ENCODE measurements at places on chromosomes 4 and X.

DNA sequence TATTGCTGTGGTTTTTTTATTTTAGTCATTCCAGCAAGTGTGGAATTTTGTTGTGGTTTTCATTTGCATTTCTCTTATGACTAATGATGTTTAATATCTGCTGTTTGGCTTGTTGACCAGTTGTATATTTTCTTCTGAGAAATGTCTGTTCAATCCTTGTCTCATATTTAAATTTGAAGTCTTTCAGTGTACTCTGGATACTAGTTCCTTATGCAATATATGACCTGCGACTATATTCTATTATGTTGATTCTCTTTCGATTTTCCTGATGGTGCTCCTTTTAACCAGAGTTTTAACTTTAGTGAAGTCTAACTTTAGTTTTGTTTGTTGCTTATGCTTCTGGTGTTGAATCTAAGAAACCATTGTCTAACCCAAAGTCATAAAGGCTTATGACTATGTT is 1528.0 kb downstream of the TECRL start:
- DNase-seq = no peak

GRCh38 chr4:47215759-47216158 is 184.4 kb downstream of the GABRB1 start:
- peak; percentile 34 for DNase-seq

DNA sequence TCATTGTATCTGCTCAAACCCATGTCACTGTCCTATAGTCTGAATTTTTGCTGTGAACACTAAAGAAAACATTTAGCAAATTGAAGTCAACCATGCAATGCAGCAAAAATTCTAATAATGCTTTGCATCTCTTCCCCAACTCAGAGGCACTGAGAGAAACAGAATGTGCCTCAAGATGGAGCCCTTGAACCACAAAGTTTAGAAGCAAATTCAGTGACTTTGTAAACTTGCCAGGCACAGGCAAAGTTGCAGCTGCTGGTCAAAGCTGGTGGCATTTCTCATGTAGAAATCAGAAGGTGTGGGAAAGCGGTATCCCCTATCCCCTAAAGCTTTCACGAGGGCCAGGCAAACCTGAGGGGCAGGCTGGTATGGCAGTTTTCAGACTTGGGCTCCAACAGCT is 121.7 kb upstream of the DIPK2B start:
- peak; percentile 86 for DNase-seq

GRCh38 chr4:85607624-85608023 is 132.7 kb downstream of the ARHGAP24 start:
- no peak for DNase-seq

DNA sequence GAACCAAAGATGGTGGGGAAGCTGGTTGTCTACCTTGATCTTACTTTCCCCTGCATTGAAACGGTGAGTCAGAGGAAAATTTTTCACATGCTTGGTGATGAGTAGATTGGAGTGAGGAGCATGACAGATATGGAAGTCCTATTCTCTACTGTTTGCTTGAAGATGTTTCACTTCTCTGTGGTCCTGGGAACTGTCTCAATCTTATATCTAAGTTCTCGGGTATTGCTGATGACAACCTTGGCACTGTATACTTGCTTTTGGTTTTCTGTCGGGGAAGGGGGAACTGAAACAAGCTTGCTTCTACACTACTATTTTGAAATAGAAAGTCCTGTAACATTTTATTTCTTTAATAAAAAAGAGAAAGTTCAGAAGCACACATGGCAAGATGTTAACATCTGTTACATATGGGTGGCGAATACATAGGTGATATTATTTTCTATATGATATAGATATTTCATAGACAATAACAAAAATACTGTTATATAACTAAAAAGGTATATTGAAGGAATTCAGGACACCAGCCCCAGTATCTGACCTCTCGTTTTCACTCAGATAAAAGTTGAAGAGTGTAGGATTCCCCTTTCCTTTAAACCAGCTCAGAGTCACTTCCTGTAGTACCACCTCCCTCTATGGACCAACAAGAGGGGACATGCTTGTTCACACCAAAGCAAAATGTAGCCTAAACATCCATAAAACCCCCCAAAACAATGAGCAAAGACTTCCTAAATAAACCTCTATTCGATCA is 88.8 kb downstream of the FMR1NB start:
- DNase-seq = no peak

- DNase-seq = peak; percentile 29
These were observed 63.7 kb downstream of the STK32B start for GRCh38 chr4:5114950-5115349.

DNA sequence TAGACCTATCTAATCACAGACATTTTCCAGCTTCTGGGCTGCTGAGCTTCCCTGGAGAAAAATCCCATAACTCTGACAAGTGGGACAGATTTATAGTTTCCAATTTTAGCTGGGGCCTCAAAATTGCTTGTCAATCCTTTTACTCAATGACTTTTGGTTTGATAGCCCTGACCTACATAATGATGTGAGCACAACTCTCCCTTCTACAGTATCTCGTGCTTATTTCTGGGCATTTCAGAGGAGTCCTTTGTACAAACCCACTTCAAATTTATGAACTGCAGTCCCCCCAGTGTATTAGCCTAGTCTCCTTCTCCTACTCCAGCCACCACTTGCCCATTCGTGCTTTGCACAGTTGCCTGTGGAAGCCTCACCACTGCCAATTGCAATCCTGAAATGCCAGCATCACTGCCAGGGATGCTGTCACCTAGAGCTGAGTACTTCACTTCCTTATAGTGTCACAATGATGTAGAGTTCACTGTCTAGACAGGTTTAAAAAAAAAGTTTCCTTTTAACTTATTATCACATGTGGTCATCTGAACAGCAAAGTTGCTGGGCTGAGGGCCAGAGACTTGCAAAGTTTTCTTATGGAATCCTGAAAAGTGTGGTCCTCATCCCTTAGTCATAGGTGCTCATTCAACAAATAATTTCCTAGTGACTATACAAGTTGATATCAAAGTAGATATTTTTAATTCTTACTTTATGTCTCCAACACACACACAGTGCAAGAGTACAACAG is 21.2 kb downstream of the TRAM1L1 start:
- DNase-seq = peak; percentile 20

DNA sequence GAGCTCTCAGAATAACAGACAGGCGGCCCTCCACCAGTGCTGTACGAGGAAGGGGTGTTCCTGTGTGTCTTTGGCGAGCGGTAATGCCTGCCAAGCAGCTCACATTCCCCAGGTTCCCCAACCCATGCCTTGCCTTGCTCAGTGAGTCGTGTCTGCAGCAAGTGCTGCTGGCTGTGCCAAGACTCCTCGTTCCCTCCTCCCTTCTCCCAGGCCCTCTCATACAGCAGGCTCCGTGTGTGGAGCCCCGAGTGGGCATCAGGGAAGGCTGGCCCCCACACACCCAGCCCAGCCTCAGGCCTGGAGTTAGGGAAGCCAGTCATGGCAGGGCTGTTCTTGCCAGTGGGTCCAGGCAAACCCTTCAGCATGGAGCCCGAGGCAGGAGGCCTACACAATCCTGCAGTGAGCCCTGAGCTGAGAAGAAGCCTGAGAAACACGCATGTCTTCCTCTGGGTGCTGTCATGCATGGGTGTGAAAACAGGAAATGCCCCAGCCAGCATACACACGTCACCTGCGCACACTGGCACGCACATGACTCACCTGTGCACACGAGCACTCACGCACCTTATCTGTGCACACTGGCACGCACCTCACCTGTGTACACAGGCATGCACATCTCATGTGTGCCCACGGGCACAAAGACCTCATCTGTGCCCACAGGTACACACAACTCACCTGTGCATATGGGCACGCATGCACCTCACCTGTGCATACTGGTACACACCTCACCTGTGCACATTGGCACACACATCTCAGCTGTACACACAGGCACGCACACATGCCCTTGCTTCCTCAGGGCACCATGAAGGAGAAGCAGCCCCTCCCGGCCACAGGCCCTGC is 238.7 kb downstream of the DHRSX start:
- DNase-seq = peak; percentile 3

GRCh38 chrX:136190038-136190713 is 42.8 kb downstream of the FHL1 start:
- no peak for DNase-seq

DNA sequence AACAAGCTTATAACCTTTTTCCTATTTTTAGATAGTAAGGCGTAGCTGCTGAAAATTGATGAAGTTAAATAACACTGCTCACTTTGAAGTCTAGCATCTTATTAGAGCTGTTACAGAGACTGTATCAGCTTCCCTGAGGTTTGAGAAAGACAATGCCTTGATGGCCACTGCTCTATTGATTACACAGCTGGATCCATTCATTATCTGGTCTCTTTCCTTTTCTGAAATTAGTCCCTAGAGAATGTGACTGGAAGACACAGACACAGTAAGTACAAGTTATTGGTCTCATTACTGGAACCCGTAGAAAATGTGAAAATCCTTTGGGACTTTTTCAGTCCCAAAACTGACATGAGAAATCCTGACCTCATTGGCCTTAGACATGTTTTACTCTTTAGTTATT is 188.3 kb downstream of the NAF1 start:
- DNase-seq = no peak

GRCh38 chr4:83865417-83866150 is 329.7 kb downstream of the GPAT3 start:
- no peak for DNase-seq

- DNase-seq = no peak
These were observed 389.3 kb downstream of the MAPK10 start for GRCh38 chr4:85970535-85970934.

GRCh38 chrX:103831803-103832544 is at the start of gene RAB9B:
Gene RAB9B, minus strand, starts transcription at chrX:103832257. Its CDS starts 6,473 bp downstream, at chrX:103825784.
- peak; percentile 65 for DNase-seq

GRCh38 chr4:146638786-146639505 is at the start of gene POU4F2:
Gene POU4F2, plus strand, starts transcription at chr4:146638893. Its CDS starts 248 bp downstream, at chr4:146639141.
- peak; percentile 5 for DNase-seq

DNA sequence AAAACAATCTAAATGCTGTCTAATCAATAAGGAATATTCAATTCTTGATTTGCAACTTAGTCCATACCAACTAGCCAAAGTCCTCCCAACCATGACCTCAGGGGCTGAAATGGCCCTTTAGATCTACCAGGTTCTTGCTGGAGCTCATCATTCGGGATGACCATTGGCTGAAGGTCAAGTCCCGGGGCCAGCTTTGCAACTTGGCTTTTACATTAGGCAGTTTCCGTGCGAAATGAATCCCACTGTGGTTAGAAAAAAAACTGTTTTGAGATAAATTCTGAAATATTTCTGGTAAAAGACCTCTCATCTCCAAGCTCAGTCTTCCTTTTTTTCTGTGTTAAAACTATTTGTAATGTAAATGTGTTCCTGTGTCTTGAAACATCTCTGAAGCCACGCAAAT is 178.6 kb downstream of the TENM3 start:
- no peak for DNase-seq

- no peak for DNase-seq
These were observed 186.9 kb downstream of the LRBA start for GRCh38 chr4:150828159-150828558.

DNA sequence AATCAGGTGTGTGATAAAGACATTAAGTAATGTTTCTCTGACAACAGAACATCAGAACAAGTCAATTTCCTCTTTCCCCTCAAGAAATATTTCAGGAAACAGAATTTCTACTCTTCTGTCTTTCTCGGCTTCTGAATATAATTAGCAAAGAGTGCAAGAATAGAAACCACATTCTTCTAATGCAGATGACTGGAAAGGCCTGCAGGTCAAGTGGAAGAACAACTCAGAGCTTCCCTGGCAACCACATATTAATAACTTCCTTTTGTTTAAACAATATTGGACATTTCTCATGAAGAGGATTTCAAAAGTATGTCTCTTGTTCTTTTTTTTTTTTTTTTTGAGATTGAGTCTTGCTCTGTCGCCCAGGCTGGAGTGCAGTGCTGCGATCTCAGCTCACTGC is 225.5 kb downstream of the PARM1 start:
- no peak for DNase-seq

GRCh38 chrX:150364347-150365050 is 1.4 kb downstream of the MAMLD1 start:
- peak; percentile 55 for DNase-seq

DNA sequence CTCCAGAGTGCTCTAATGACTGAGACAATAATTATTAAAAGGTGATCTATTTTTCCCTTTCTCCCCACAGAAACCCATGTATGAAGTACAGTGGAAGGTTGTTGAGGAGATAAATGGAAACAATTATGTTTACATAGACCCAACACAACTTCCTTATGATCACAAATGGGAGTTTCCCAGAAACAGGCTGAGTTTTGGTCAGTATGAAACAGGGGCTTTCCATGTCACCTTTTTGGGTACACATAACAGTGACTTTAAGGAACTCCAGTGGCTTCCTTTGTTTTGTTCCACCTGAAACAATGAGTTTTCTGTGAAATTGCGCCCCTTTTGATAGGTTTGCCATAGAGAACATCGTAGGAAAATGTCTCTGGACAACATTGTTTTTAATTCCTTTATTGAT is 69.6 kb downstream of the KIT start:
- DNase-seq = no peak

GRCh38 chrX:51728202-51728601 is 15.0 kb upstream of the GSPT2 start:
- no peak for DNase-seq

DNA sequence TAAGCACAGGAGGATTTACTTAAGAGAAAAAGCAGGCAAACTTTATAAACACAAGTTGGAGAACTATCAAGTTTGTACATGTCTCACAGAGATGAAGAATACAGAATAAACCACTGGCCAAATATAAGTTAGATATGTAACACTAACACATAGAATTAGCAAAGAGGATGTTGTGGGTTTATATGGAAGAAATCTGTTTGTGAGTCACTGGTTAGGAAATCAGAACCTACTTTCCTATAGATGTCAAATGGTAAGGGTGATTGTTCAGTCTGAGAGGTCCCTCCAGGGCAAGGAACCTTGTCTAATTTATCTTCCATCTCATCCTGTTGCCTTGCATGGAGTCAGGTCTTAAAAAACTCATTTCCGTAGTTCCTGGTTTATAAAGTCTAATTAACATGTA is 14.8 kb upstream of the ART3 start:
- DNase-seq = no peak

Data from M059J (cell line).